ENCODE measurements at places on chromosomes 13 and 19. TPM values are rescaled to one million over a fixed set of nuclear protein-coding genes. Genes with fewer than 3 reads are reported as not detected.

GRCh38 chr13:106182404-106182803 is 353.1 kb downstream of the EFNB2 start:
- no peak overlapping the region for H3K4me3 ChIP-seq
- no peak for DNase-seq
- no peaks in the 10 kb centered on the region for H3K27me3 ChIP-seq
- H3K4me1 ChIP-seq = no peaks in the 10 kb centered on the region
- H3K36me3 ChIP-seq = no peaks in the 10 kb centered on the region

CLC gene
- total RNA-seq = not detected

ZNF726 gene
- 4.0 TPM for total RNA-seq

EHD2 gene
- 263 TPM for total RNA-seq

- H3K36me3 ChIP-seq = no peaks in the 10 kb centered on the region
- H3K27ac ChIP-seq = no peak overlapping the region
- no peaks in the 10 kb centered on the region for H3K4me1 ChIP-seq
- no peak overlapping the region for H3K4me3 ChIP-seq
Measured at GRCh38 chr13:111139873-111140561, 24.9 kb downstream of the ARHGEF7 start.

DNA sequence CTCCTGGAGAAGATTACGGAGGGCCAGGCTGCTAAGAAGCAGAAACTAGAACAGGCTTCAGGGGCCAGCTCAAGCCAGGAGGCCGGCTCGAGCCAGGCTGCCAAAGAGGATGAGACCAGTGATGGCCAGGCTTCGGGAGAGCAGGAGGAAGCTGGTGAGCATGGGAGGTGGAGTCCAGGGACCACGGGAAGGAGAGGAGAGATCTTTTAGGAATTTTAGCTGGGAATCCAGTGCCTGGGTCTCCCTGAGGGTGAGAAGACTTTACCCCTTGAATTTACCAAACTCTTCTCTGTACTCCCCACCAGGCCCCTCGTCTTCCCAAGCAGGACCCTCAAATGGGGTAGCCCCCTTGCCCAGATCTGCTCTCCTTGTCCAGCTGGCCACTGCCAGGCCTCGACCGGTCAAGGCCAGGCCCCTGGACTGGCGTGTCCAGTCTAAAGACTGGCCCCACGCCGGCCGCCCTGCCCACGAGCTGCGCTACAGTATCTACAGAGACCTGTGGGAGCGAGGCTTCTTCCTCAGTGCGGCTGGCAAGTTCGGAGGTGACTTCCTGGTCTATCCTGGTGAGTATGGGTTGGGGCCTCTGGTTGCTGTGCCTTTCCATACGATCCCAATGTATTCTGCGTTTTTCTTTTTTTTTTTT is 824 bp downstream of the TSEN34 start:
- H3K36me3 ChIP-seq = peaks cover 33% of the 10 kb centered on the region
- H3K4me3 ChIP-seq = peak overlapping the region; percentile 95
- no peak for DNase-seq
- H3K4me1 ChIP-seq = peaks cover 37% of the 10 kb centered on the region
- no peaks in the 10 kb centered on the region for H3K27me3 ChIP-seq

MBD3L2 gene
- not detected for total RNA-seq

DNA sequence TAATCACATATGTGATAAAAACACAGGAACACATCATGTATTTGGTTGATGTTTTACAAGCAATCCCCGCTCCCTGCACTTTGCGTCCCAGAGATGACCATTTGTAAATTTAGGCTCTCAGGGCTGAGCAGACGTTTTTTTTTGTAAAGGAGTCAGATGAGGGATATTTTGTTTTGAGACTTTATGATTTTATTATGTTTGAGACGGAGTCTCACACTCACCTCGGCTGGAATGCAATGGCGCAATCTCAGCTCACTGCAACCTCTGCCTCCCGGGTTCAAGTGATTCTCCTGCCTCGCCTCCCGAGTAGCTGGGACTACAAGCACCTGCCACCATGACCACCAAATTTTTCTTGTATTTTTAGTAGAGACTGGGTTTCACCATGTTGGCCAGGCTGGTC is 1.4 kb downstream of the TLE6 start:
- H3K4me1 ChIP-seq = peaks cover 61% of the 10 kb centered on the region
- DNase-seq = no peak
- H3K27me3 ChIP-seq = no peaks in the 10 kb centered on the region
- no peak overlapping the region for H3K27ac ChIP-seq
- no peaks in the 10 kb centered on the region for H3K36me3 ChIP-seq
- no peak overlapping the region for H3K4me3 ChIP-seq

GRCh38 chr19:50461066-50461875 is 15.0 kb upstream of the EMC10 start:
- peak; percentile 67 for DNase-seq
- peaks cover 61% of the 10 kb centered on the region for H3K27me3 ChIP-seq
- no peak overlapping the region for H3K27ac ChIP-seq
- no peaks in the 10 kb centered on the region for H3K4me1 ChIP-seq

TNFRSF19 gene
- 28.1 TPM for total RNA-seq

GRCh38 chr13:47049276-47049989 is 152.6 kb upstream of the HTR2A start:
- DNase-seq = no peak
- no peak overlapping the region for H3K27ac ChIP-seq
- H3K4me1 ChIP-seq = no peaks in the 10 kb centered on the region
- no peak overlapping the region for H3K4me3 ChIP-seq
- no peaks in the 10 kb centered on the region for H3K27me3 ChIP-seq

LRRC4B gene
- total RNA-seq = 3.2 TPM

TSPAN16 gene
- total RNA-seq = not detected
